NCI-H1417 (cell line): ENCODE measurements at places on chromosomes 2 and 18.
A peak's percentile ranks its signal among the peaks of the same experiment; 100 is the strongest.

DNA sequence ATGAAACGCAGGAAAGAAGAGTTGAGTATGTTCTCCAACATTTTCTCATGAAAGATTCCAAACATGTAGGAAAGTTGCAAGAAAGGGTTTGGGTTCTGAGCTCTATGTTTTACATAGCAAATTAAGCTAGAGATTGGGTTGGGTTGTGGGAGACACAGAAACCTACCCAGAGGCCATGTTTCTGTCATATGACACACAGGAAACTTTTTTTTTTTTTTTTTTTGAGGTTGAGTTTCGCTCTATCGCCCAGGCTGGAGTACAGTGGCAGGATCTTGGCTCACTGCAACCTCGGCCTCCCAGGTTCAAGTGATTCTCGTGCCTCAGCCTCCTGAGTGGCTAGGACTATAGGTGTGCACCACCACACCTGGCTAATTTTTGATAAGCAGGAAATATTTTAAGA, 57.6 kb downstream of the DOCK10 start:
- no peak for DNase-seq

- DNase-seq, result no peak
Measured at GRCh38 chr2:164657129-164657528, 35.8 kb upstream of the GRB14 start.

DNA sequence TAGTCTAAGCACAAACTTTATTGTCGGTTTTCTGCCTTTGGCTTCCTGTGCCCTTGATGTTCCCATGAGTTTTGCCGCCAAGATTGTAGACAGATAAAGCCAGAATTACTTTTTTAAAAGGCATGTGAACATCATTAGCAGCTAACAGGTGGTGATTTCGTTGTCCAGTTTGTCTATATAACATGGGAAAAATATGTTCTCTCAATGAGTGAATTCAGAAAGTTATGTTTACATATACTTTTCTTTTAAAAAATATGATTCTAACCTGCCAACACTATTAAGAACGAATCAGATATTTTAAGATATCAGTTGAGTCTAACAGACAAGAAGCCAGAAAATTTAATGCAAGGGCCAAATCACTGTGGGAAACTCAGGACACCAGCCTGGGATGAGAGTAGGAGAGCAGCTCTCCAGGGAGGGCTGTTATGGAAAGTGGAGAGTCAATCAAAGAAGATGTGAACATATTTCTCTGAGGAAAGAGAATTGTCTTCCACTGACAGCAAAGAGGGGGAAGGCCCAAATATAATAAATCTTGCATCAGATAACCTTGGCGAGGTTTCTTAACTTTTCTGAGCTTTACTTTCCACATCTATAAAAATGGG, 311.3 kb downstream of the ARHGAP15 start:
- DNase-seq, result no peak

DNA sequence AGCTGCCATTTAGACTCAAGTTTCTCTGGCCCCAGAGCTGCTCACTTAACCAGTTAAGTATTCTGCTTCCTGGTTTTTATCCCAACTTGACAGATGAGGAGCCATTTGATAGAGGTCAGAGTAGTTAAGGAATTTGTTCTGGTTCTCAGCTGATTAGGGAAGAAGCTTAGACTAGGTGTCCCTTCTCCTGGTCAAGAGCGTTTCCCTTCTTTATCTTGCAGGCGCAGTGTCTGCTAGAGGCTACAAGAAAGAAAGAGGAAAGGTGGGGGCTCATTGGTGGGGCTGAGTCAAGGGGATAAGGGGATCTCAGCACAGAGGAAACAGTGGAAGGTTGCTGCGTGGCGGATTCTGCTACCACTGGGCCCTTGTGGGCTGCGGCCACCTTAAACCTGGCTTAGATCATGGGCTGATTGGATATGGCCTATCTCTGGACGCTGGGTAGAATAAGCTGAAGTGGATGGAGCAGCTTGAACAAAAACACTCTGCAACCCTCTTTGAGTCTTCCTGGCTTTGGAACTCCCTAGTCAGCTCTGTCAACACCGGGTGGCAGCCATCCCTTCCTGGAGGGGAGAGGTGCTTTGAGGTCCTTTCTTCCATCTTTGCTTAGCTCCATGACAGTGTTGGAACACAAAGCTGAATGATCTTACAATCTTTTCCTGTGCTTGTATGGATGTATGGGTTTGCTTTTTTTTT, 70.8 kb downstream of the QPCT start:
- peak; percentile 11 for DNase-seq

DNA sequence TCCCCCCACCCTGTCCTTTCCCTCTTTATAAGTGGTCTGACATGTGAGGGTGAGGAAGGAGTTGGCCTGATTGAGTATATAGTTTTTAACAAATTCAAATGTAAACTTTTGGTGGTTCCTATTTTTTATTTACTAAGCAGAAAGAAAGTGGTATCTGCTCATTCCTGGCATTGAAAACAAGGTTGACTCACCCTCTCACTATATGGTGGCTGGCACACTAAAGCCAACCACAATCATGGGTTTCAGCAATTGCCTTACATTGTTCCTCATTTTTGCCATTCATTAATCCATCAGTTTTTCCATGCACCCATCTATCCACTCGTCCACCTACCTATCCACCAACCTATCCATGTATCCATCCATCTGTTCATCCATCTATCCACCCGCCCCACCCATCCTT, 75.4 kb upstream of the IGFBP5 start:
- DNase-seq, result no peak

GRCh38 chr2:225468131-225468530, 68.6 kb downstream of the NYAP2 start:
- DNase-seq, result no peak

DNA sequence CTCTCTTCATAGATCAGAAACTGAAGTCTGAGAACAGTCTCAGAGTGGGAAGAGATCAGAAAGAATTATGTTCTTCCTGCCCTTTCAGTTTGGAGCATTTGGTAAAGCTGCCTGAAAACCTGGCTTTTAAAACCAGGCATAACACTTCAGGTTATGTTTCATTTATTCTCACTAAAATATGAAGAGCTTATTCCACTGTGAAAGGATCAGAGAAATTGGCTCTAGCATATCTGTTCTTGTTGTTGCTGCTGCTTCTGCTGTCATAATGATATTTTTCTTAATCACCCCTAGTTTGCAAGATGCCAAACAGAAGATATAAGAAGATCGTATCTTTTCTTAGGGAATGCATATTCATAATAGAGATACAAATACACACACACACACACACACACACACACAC, 476.9 kb downstream of the XIRP2 start:
- DNase-seq, result no peak

DNA sequence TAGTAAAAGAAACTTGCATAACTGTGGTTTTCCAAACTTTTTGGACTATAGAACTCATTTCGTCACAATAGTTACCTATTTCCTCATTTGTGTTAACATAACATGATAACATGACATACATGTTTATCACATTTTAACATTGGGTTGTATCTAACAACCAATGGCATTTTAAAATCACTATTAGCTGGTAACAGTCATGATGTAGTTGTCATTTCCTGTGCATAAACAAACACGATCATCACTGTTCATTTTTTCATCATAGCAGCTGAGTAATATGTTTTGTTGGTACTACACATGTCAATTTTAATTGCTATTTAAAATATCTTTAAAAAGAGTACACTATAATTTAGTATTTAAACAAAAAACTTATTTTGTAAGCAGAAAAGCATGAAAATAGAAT, 402.4 kb downstream of the SATB2 start:
- no peak for DNase-seq

- DNase-seq, result no peak
Measured at GRCh38 chr2:46967990-46968647, 52.5 kb upstream of the MCFD2 start.

DNA sequence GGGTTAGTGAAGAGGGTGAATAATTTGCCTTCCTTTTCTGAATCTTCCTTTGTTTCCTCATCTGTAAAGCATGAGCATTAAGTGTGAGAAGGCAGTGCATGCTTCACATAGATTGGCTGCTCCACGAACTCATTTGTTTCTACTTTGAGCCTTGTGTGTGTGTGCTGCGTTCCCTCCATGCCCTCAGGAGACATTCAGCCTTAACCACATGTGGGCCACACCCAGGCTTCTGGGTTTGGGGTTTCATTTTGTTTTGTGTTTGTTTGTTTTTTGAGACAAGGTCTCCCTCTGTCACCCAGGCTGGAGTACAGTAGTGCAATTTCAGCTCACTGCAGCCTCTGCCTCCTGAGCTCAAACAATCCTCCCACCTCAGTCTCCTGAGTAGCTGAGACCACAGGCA, 843.3 kb downstream of the GALR1 start:
- DNase-seq, result no peak
